ENCODE measurements at places on chromosomes 4 and X. TPM values are rescaled to one million over a fixed set of nuclear protein-coding genes. Genes with fewer than 3 reads are reported as not detected.

- H3K27me3 ChIP-seq = no peaks in the 10 kb centered on the region
- peak overlapping the region; percentile 40 for H3K27ac ChIP-seq
- DNase-seq = no peak
Observed at GRCh38 chr4:70722199-70722791, 531 bp downstream of the RUFY3 start.

DNA sequence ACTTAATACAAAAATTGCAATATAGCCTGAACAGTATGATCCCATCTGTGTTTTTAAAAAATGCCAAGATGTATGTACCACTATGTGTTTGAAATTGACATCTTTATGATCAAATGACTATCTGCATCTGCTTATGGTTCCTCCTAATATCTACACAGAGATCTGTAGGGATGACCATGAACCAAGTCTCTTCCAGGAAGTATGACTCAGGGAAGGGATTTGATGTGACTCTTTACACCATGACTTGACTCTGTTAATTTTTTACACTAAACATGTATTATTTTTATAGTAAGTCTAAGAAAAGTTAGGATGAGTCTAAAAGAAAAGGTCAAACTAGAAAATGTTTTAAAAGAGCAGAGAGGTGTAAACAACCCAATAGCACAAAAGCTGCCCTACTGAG lies 164.0 kb downstream of the SH3KBP1 start:
- H3K27ac ChIP-seq = no peak overlapping the region
- H3K36me3 ChIP-seq = no peaks in the 10 kb centered on the region
- no peaks in the 10 kb centered on the region for H3K27me3 ChIP-seq
- no peak for DNase-seq

DNA sequence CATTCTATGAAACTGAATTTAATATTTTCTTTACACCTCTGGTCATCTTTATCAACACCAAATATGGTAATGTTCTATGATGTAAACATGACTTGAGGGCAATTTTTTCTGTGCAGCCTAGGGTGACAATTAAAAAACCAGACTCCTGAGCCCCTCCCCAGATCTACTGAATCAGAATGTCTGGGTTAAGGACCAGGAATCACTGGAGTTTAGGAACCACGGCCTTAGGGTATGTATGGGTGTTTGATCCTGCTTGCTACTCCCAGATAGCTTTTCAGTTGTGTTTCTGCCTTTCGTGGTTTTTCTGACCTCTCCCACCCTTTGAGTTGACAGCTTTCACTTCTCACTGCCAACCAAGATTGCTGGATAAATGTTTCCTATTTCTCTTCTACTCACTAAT lies 332.2 kb downstream of the DHX15 start:
- H3K27ac ChIP-seq = no peak overlapping the region
- no peak overlapping the region for H3K4me3 ChIP-seq
- H3K36me3 ChIP-seq = no peaks in the 10 kb centered on the region
- no peaks in the 10 kb centered on the region for H3K27me3 ChIP-seq
- DNase-seq = no peak

OFD1 gene
- 48.8 TPM for total RNA-seq

DNA sequence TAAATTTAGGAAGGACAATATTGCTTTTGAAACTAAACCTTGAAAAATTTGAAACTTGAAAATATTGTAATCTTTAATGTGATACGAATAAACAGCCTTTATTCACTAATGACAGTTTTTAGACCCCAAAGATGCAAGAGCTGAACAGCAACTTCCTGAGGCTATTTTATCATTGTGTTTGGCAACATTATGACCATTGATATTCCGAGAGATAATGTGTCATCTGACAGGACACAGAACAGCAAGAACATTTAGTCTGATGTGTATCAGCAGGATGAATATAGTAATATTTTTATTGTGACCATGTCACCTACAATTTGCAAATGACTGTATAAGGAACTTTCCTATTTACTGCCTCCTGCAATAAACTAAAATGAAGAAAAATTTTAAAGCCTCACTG lies 316.0 kb downstream of the ADAM29 start:
- no peak for DNase-seq
- no peak overlapping the region for H3K27ac ChIP-seq
- no peaks in the 10 kb centered on the region for H3K4me1 ChIP-seq
- no peak overlapping the region for H3K4me3 ChIP-seq

DNA sequence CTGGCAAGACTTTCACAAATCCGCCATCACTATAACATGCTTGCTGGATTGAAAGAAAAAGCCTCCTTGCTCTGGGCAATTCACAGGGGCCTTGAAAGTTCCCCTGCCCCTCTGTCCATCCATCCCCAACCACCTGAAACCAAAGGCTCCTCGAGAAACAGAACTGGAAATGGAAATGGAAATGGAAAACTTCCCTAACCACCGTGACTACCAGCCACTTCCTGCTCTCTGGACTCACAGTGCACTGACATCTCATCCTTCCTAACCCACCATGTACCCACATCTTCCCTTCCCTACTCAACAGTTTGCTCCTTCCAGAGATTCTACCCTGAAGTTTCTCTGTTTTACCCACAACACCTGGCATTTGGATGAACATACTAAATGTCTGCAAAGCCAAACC lies 603.6 kb upstream of the DIPK2B start:
- no peaks in the 10 kb centered on the region for H3K4me1 ChIP-seq
- H3K4me3 ChIP-seq = no peak overlapping the region
- H3K27ac ChIP-seq = no peak overlapping the region
- peaks cover 23% of the 10 kb centered on the region for H3K27me3 ChIP-seq
- H3K36me3 ChIP-seq = no peaks in the 10 kb centered on the region
- no peak for DNase-seq

DNA sequence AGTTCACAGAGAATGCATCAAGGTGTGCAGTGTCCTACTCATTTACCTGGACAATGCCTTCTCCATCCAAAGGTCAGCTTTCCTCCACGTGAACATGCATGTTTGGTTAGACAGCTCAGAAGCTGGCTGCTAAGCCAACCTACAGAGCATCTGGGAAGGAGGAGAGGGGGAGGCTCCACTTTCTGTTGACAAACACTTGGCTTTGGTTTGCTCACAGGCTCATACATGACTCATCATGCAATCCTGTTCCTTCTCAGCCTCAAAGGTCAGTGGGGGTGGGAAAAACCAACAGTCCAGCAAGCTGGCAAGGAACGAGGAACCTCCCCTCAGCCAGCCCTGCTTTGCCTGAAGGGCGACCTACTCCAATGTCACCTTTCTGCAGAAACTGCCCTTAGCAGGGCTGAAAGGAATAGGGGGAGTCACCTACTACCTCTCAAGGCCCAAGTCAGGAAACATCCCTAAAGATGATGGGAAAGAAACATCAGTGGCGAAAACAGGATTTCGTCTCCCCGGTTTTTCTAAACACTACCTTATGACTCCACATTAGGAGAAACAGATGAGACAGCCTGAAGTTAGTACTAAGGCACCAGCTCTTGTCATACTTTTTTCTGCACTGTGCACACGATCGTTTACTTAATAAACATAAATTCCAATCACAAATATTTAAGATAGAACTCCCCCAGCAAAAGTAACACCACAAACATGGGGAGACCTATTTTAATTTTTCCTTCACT lies 37.9 kb downstream of the RELL1 start:
- H3K4me1 ChIP-seq = no peaks in the 10 kb centered on the region
- DNase-seq = peak; percentile 75
- H3K36me3 ChIP-seq = no peaks in the 10 kb centered on the region
- no peaks in the 10 kb centered on the region for H3K27me3 ChIP-seq
- peak overlapping the region; percentile 33 for H3K27ac ChIP-seq
- H3K4me3 ChIP-seq = no peak overlapping the region

SULT1B1 gene
- total RNA-seq = 1.6 TPM

TBCK gene
- total RNA-seq = 46.9 TPM

GRCh38 chr4:56307423-56307822 lies 79.9 kb downstream of the AASDH start:
- no peaks in the 10 kb centered on the region for H3K27me3 ChIP-seq
- H3K4me3 ChIP-seq = no peak overlapping the region

IL3RA gene
- total RNA-seq = 7.5 TPM

DNA sequence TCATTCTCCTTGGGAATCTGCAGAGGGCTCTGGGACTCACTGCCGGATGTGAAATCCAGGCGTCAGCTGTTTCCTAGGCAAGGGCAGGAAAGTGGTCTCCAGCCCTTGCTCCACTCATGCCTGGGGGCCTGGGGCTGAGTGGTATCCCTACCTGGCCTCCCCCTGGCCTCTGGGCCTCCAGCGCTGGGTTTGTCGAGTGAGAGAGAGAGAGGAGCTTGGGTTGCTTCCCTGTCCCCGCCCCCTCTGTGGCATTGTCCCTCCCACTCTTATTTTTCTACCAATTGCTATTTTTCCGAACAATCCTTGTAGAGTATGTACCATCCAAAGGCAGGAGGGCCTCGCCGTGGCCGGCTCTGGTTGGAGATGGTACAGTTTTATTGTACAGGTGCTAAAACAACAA lies 53.1 kb downstream of the ELF4 start:
- H3K27ac ChIP-seq = no peak overlapping the region
- no peak overlapping the region for H3K4me3 ChIP-seq
- DNase-seq = no peak
- H3K27me3 ChIP-seq = peaks cover 17% of the 10 kb centered on the region

CSAG2 gene
- total RNA-seq = not detected

ATOH1 gene
- total RNA-seq = not detected

HTR2C gene
- total RNA-seq = not detected

GRCh38 chr4:36734334-36734733 lies 452.9 kb downstream of the DTHD1 start:
- H3K4me1 ChIP-seq = no peaks in the 10 kb centered on the region
- H3K36me3 ChIP-seq = no peaks in the 10 kb centered on the region
- no peaks in the 10 kb centered on the region for H3K27me3 ChIP-seq
- no peak for DNase-seq
- H3K4me3 ChIP-seq = no peak overlapping the region

DNA sequence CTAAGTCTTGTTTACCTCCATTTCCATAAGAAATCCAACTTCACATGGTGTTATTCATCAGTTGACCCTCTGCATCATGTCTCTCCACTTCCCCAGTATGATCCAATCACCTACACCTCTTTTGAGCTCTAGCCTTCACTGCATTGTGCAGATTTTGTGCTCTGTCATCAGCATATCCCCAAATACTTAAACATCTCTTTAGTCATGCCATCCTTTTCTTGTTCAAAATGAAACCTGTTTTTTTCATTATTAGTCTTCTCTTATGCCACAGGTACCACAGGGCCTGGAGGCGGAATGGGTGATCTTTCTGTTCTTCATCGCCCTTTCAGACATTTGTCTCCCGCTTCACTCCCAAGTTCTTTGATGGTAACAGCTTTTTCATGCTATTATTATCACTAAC lies 382.7 kb upstream of the GALNTL6 start:
- no peaks in the 10 kb centered on the region for H3K27me3 ChIP-seq
- no peak overlapping the region for H3K4me3 ChIP-seq
- no peak for DNase-seq
- no peaks in the 10 kb centered on the region for H3K4me1 ChIP-seq

DNA sequence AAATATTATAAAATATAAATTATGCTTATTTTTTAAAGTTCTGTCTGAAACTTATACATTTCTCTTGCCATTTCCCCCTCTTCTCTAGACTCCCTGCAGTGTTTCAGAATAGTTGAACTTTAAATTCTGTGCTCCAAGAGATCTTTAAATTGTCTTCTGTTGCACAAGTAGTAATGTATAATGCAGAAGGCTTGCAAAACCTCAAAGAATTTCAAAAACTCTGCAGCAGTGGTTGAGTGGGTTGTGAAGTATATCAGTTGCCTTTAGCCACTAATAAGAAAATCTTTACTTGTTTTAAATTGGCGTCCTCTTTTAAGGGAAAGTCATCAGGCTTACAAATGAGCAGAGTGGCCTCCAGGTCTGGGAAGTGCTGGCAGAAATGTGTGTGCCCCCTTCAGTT lies 1153.3 kb upstream of the PABPC4L start:
- H3K36me3 ChIP-seq = no peaks in the 10 kb centered on the region
- no peak overlapping the region for H3K27ac ChIP-seq
- H3K4me1 ChIP-seq = no peaks in the 10 kb centered on the region
- no peaks in the 10 kb centered on the region for H3K27me3 ChIP-seq

Data from breast epithelium (tissue), 4 donors.